Activated naive CD8-positive, alpha-beta T cell treated with anti-CD3 and anti-CD28 coated beads, Interleukin-2, amount 50 U/mL, for 16 hours (primary cell): ENCODE measurements at places on chromosomes 5 and 9.

DNA sequence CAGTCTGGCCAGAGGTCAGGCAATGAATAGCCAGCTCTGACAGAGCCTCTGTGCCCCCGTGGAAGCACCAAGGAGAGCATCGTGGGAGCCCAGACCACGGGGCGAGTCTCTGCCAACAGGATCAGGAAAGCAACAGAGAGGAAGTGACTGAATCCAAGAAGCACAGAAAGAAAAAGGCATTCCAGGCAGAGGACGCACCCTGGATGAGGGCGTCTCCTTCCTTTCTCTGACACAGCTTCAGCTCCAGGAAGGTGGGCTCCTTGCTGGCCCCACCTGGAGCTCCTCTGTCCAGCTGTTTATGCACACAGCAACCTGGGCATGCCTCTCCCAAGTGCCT lies 16.6 kb downstream of the HK3 start:
- DNase-seq: no peak

DNA sequence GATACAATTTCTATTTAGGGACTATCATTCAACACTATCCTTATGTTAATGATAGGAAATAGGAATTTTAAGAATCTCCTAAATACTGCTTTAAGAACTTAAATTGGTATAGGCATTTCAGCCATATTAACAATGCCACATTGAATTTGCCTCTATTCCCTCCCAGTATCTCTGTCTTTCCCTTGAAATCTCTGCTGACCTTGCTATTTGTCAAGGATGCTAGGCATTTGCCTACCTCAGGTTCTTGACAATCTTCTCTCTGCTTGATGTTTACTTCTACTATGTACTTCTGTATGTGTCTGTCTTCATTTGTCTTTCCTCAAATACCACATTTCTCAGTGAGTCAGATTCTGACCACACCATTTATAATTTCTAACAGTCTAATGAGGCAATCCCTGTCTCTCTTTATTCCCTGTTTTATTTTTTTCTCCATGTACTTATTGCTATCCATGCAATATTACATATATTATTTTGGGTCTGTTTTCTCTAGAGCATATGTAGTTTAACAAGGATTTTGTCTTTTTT lies 1461.4 kb upstream of the CDH9 start:
- no peak for DNase-seq

GRCh38 chr5:127072861-127073846 lies at the start of gene C5orf63:
Gene C5orf63, minus strand, starts transcription at chr5:127073502. Its CDS starts 14,507 bp downstream, at chr5:127058995.
- peak; percentile 64 for DNase-seq

DNA sequence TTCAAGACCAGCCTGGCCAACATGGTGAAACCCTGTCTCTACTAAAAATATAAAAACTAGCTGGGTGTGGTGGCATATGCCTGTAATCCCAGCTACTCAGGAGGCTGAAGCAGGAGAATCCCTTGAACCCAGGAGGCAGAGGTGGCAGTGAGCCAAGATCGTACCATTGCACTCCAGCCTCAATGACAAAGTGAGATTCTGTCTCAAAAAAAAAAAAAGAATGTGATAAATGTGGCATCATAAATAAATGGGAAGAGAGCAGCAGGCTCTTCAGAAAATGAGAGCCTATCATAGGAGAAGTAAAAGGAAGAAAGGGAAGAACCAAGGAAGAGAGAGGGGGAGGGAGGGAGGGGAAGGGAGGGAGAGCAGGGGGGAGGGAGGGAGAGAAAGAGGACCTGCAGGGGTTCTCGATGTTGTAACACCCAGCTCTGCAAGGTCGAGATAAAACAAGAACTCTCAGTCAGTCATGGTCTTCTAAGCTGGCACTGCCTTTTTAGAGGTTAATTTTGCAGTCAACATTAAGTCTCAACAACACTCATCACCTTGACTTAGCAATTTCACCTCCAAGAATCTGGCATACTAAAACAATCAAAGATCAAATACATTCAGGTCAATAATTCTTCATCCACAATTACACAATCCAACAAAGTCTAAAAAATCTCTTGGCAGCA lies 68.7 kb upstream of the SIMC1 start:
- DNase-seq: no peak

DNA sequence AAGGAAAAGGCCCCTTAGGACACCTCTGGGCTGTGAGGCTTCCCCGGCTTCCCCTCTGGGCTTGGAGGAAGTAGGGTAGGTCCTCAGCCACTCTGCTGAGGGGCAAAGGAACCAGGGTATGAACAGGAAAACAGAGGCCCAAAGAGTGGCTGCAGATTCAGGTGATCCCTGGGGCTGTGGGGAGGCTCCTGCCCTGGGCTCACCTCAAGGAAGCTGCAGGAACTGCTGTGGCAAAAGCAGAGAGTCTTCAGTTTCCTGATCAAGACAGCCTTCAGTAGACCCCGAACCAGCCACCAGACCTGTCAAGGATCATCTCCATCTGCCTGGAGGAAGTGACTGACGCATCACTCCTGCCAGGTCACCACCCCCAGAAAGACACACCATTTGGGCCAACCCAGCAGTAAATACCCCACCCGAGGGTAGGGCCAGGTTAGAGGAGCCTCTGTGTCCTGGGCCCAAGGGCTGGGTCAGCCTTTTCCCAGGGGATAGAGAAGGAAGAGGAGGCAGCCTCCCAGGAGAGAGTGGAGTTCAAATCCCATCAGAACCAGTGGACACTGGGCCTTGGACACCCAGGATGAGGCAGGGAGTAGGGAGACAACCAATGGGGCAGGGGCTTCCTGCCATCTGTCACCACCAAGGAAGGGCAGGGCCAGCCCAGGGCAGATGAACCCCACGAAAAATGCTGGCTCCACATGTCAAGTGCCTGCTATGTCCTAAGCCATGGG lies 5.8 kb upstream of the ST6GALNAC6 start:
- DNase-seq: no peak
